ENCODE measurements at places on chromosomes 16 and 17. TPM values are rescaled to one million over a fixed set of nuclear protein-coding genes. Genes with fewer than 3 reads are reported as not detected.

ACOX1 gene
- total RNA-seq: 78.3 TPM

DNA sequence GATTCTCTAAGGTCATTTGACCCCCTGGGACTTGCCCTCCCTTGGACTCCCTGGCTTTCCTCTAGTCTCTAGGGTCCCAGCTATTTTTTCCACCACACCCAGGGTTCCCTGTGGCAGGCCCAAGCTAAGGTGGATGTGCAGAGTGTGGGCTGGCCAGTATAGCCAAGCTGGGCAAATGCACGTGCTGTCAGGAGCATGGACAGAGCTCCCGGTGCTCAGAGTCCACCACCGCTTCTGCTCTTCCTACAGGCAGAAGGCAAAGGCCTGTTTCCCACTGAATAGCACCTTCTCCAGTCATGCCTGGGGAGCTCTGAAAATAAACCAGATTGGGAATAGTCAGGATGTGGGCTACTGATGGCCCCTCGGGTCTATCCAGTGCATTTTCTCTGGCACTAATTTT lies 53.3 kb downstream of the GNAO1 start:
- no peaks in the 10 kb centered on the region for H3K36me3 ChIP-seq
- H3K4me1 ChIP-seq: peaks cover 10% of the 10 kb centered on the region
- H3K4me3 ChIP-seq: no peak overlapping the region
- H3K27ac ChIP-seq: no peak overlapping the region
- no peak for DNase-seq

DNA sequence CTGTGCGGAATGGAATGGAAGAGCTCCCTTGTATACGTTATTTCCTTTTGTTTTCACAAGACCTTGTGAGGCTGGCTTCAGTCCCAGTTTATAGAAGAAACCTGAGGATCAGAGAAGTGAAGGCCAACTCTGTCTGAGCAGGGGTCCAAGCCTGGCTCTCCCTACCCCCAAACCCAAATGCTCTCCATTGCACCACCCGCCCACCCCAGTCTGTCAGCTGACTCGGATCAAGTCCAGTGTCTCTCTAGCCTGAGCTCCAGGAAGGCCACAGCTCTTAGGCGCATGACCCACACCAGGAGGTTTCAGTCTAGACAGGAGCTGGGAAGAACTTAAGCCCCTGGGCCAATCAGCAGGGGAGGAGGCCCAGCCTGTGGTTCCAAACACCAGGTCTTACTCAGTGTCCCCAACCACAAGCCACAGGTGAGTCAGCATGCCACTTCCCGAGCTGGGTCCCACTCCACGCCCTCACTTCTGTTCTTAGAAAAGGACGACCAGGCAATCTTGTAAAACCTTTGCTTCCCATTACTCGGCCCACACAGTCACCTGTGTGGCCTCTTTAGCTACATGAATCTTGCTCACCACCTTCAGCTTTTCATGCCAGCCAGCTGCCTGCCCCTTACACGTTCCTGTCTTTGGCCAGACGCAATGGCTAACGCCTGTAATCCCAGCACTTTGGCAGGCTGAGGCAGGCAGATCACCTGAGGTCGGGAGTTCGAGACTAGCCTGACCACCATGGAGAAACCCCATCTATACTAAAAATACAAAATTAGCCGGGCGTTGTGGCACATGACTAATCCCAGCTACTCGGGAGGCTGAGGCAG lies 27.8 kb downstream of the TK2 start:
- peaks cover 20% of the 10 kb centered on the region for H3K4me1 ChIP-seq
- H3K27ac ChIP-seq: peak overlapping the region; percentile 66
- no peak for DNase-seq

MYLK3 gene
- 374 TPM for total RNA-seq

KRTAP2-1 gene
- total RNA-seq: not detected

Data from heart left ventricle (tissue), 16 donors.